Posterior cingulate gyrus (tissue), 11 donors: ENCODE measurements at places on chromosomes 11 and 22.

DNA sequence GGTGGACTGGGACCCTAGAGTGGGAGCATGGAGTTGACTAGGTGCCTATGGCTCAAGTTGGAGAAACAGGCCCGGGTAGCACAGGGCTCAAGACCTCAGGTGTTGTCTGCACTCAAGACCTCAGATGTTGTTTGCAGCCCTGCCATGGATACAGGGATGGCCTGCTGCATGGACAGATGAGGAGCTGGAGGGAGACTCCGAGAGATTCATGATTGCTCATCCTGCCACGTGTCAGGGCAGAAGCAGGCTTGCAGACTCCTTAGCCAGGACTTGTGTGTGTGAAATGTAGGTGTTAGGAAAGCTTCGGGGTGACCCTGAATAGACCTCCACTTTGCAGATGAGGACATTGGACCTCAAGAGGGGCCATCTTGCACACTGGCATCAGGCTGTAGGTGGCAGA is 921 bp downstream of the CCDC116 start:
- no peak for DNase-seq

GRCh38 chr11:10598816-10599215 is 30.4 kb upstream of the LYVE1 start:
- no peak for DNase-seq

GRCh38 chr11:112316971-112317370 is 56.3 kb upstream of the PLET1 start:
- no peak for DNase-seq

GRCh38 chr11:110713449-110713776 is 1.2 kb upstream of the ARHGAP20 start:
- no peak for DNase-seq

- DNase-seq = no peak
Observed at GRCh38 chr22:47550524-47551430, 788.3 kb downstream of the TBC1D22A start.

DNA sequence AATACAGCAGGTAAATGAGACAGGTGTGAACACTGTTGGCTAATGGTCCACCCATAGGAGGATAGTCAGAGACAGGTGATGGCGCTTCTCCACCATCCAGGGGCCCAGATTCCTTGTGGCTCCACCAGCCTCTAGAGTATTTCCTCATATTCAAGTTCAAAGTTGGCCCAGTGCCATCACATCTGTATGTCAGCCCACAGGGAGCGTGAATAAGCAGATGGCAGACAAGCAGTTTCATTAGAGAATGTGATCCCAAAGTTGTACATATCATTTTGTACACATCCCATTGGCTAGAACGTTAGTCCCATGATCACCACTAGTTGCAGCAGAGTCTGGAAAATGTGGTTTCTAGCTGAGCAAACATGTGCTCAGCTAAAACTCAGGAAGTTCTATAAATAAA is 11.0 kb upstream of the CWF19L2 start:
- no peak for DNase-seq

DNA sequence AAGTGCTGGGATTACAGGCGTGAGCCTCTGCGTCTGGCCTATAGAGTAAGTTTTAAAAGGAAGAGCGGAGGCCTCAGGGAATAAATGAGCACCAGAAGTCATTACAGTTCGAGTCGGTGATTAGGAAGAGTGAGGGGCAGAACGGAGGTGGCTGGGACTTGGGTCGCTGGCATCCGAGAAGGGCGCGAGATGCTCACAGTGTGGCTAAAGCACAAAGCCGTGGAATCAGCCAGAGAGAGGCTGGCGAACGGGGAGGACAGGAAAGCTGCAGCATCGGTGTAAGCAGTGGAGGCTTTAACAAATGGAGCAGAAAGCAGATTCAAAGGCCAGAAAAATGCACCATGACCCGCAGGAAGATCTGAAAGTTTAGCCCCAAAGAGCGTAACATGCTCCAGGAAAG is 2.7 kb upstream of the KRTAP5-4 start:
- DNase-seq = no peak

- no peak for DNase-seq
Observed at GRCh38 chr11:34988294-34989255, 72.2 kb downstream of the PDHX start.

DNA sequence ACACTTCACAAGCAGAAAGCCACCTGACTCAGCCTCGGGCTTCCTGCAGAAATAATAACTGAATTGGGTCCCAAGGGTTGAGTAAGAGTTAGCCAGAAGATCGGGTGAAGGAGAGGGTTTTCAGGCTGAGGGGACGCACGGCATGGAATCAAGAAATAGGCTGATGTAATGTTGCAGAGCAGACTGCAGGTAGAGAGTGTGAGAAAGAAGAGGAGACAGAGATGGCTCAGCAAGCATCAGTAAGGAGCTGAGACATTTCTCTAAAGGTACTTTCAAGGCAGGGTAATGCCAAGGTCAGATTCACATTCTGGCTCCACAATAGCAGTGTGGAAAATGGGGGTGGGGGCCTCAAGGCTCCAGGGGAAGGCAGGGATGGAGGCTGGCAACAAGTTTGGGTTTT is 18.6 kb downstream of the HIRA start:
- no peak for DNase-seq

GRCh38 chr11:13242564-13242963 is 35.0 kb upstream of the BMAL1 start:
- DNase-seq = no peak

DNA sequence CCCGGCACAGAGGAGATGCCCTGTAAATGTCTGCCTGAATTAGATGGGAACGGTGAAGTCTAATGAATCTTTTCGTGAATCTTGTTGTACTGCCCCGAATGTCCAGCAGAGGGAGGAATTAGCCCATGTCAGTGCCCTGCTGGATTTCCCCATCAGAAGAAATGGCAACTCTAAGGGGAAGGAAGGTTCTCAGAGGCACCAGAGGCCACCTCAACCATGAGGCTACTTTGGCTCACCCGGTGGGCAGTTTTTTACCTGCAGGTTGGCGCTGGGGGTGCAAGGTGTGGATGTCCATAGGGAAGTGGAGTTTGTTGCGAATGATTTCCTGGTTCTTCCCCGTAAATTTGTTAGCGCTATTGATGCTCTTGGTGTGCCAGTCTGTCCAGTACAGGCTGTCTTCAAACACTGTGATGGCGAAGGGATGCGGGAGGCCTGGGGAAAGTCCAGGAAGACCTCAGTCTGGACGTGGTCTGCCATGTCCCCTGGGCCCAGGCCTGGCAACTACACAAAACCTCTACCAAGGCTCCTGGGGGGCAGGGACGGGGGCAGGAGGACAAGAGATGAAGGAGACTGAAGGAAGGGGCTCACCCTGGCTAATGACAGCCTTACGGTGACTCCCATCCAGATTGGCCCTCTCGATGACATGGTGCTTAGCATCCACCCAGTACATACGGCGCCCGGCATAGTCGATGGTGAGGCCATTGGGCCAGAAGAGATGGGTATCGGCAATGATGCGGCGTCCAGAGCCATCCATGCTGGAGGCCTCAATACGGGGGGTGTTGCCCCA is 28.5 kb downstream of the LRP4 start:
- DNase-seq = peak; percentile 79

DNA sequence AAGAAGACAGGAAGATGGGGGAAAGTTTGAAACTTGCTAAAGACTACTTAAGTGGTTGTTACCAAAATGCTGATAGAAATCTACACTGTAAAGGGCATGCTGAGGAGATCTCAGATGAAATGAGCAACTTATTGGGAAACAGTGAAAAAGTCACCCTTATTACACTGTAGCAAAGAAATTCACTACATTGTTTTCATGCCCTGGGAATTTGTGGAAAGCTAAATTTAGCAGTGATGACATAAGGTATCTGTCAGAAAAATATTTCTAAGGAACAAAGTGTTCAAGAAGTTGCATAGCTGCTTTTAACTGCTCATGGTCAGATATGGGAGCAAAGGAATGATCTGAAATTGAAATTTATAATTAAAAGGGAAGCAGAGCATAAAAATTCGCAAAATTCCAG is 702.4 kb upstream of the LRRC4C start:
- no peak for DNase-seq

DNA sequence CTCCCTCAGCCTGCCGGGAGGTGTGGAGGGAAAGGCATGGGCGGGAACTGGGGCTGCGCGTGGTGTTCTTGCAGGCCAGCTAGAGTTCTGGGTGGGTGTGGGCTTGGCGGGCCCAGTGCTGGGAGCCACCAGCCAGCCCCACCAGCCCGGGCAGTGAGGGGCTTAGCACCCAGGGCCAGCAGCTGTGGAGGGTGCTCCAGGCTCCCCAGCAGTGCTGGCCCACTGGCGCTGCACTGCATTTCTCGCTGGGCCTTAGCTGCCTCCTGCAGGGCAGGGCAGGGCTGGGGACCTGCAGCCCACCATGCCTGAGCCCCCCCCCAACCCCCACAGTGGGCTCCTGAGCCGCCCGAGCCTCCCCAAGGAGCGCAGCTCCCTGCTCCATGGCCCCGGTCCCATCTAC is 304.2 kb downstream of the KCNA4 start:
- no peak for DNase-seq

- DNase-seq = no peak
Observed at GRCh38 chr11:23919455-23919854, 577.4 kb upstream of the LUZP2 start.

GRCh38 chr22:45648301-45649117 is 23.1 kb upstream of the ATXN10 start:
- DNase-seq = no peak

DNA sequence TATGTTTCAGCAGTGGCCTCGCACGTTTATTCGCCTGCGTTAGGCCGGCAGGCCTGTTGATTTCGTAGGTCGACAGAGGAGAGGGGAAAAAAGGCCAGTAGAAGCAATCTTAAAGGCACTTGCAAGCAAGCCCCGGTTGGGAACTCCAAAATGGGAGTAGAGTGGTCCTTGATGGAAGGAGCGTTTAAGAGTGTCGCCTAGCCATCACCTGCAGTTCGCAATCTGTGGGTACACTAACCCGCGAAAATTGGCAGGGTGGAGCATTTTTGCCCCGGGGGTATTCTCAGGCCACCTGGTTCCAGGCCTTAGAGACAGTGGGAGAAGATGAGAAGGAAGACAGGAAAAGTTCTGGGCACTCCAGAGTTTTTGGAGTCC is 1.1 kb downstream of the EWSR1 start:
- no peak for DNase-seq

DNA sequence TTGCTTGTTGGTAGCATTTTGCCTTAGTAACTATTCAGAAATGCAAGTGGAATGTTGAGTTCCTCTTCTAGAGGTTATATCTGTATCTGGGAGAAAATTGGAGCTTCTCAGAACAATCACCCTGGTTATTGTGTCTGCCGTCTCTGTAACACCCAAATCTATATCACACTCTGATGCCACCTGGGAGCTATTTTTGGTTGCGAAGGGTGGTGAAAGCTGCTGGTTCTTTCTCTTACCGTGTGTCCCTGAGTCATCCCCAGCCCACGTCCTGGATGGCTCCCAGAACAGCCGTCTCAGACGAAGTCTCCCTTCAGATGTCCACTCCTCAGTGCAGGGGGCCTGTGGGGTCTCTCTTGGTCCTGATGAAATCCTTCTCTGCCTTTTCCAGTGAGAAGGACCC is 83.5 kb downstream of the C22orf31 start:
- peak; percentile 92 for DNase-seq

DNA sequence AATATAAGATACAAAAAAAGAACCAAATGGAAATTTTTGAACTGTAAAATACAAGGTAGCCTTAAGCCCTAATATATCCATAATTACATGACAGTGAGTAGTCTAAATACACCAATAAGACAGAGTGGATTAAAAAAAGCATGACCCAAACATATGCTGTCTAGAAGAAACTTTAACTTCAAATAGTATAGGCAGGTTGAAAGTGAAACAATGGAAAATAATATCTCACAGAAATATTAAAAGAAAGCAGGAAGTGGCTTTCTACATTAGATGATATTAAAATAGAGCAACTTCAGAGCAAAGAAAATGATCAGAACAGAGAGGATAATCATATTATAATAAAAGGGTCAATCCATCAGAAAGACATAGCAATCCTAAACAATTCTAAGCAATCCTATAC is 21.8 kb downstream of the DCUN1D5 start:
- no peak for DNase-seq

GRCh38 chr22:26998129-26998528 is 340.7 kb downstream of the MIAT start:
- no peak for DNase-seq

GRCh38 chr11:132047167-132047566 is 676.8 kb downstream of the NTM start:
- no peak for DNase-seq

DNA sequence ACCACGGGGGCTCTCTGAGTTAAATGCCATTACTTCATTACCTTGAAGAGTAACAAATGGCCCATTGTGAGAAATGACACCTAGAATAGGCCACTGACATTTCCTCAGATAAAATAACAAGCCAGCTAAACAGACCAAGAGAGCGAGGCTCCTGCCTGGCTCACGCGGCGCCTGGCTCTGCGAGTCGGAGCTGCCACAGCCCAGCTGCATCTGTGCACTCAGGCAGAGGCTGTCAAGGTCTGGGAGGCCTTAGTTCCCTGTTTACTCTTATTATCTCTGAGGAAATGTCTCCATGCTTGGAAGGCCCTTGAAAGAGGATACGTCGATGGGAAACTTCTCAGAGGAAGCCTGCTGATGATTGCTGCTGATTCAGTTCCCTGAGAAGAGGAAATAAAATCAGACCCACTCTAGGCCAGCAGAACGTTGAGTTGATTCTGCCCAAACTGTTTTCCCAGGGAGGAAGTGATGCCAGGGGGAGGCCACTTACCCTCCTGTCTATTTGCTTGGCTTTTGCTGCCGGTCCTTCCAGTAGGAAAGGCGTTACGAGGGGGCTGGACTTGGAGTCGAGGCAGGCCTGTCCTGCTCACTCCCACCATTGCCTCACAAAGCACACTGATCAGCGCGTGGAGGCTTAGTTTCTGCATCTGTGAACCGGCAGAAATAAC is 208.8 kb downstream of the TBC1D22A start:
- peak; percentile 19 for DNase-seq

GRCh38 chr11:121237686-121238658 is 54.6 kb upstream of the SC5D start:
- DNase-seq = no peak

- no peak for DNase-seq
Observed at GRCh38 chr11:35344681-35345574, 74.4 kb downstream of the SLC1A2 start.

DNA sequence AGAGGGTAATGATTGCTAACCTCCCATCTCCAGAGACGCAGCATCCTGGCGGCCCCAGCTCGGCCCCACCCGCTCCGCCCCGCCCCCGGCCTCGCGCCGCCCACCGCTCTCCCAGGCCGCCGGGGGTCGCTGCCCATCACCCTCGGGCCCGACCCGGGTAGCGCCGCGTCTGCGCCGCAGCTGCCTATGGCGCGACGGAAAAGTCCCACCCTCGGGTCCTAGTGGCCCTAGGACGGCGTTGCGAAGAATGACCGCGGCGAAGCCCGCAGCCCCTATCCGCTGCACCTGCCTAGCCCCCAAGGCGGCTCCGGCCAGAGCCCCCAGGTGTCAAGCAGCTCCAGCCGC is 457 bp downstream of the CPSF7 start:
- DNase-seq = no peak

GRCh38 chr11:72321381-72321996 is 77.5 kb upstream of the PHOX2A start:
- DNase-seq = no peak

GRCh38 chr11:70732881-70733196 is 334.5 kb downstream of the CTTN start:
- peak; percentile 82 for DNase-seq

GRCh38 chr11:115421352-115421991 is 82.7 kb downstream of the CADM1 start:
- no peak for DNase-seq
